Sigmoid colon (tissue), 7 donors: ENCODE measurements at places on chromosomes 13 and 19. TPM values are rescaled to one million over a fixed set of nuclear protein-coding genes. Genes with fewer than 3 reads are reported as not detected.
A peak's percentile ranks its signal among the peaks of the same experiment; 100 is the strongest.

DNA sequence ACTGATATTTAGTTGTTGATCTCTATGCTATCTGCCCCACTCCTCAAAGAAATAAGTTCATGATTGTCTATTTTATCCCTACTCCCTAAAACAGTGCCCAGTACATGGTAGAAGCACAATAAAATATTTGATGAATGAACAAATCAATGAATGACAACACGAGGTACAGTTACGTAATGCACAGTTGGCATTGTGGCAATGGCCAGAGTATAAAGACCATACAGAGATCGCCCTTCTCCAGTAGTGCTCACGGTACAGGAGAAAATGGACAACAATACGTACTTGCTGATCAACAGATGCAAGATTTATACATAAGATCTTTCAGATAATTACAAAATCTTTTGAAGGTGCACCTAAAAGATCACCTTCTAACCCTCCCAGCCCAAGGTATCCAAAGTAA, 225.4 kb downstream of the KLF12 start:
- no peak for DNase-seq
- no peaks in the 10 kb centered on the region for H3K36me3 ChIP-seq
- no peak overlapping the region for H3K4me3 ChIP-seq
- H3K4me1 ChIP-seq: peaks cover 25% of the 10 kb centered on the region

GRCh38 chr19:42279902-42280814, 11.1 kb downstream of the CIC start:
- peak overlapping the region; percentile 99 for H3K27ac ChIP-seq
- DNase-seq: peak; percentile 98
- peaks cover 71% of the 10 kb centered on the region for H3K4me1 ChIP-seq
- H3K4me3 ChIP-seq: peak overlapping the region; percentile 80
- no peaks in the 10 kb centered on the region for H3K36me3 ChIP-seq

- H3K27ac ChIP-seq: no peak overlapping the region
- H3K4me1 ChIP-seq: no peaks in the 10 kb centered on the region
- no peaks in the 10 kb centered on the region for H3K27me3 ChIP-seq
- no peaks in the 10 kb centered on the region for H3K36me3 ChIP-seq
- no peak for DNase-seq
These were observed 23.6 kb downstream of the TUBA3C start for GRCh38 chr13:19158006-19158405.

Gene MAST1
- total RNA-seq: 0.81 TPM

DNA sequence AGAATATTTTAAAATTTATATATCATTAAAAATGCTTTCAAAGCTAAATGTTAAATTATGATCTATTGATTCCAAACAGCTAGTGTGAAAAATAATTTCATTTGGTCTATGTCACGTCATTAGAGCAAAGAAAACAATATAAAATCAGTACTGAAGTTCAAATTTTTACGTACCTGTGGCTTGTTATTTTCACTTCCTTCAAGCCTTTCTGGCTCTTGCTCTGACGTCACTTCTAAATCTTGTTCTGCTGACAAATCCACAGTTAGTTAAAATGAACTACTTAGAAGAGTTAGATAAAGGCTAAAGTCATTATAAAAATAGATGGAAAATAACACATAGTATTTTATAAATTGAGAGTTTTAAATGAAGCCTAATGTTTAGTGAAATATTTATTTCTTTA, 147.7 kb upstream of the TUBA3C start:
- H3K36me3 ChIP-seq: no peaks in the 10 kb centered on the region
- DNase-seq: no peak
- H3K27me3 ChIP-seq: no peaks in the 10 kb centered on the region
- H3K4me1 ChIP-seq: no peaks in the 10 kb centered on the region
- H3K4me3 ChIP-seq: no peak overlapping the region

DNA sequence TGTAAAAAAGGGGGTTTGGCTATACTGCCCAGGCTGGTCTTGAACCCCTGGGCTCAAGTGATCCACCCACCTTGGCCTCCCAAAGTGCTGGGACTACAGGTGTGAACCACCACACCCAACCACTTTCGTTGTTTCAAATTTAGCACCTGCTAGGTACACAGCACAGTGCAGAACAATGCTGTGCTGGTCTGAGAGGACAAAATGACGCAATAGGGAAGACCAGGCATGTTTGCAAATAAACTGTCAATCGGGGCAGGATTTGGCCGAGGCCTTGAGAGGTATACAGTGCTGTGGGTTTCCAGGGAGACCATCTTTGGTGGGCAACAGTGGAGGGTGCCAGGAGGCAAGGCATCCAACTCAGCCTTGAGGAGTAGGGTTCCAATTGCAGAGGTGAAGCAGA, 37.0 kb downstream of the ATP12A start:
- H3K36me3 ChIP-seq: no peaks in the 10 kb centered on the region
- no peak overlapping the region for H3K4me3 ChIP-seq
- no peak overlapping the region for H3K27ac ChIP-seq
- DNase-seq: no peak
- no peaks in the 10 kb centered on the region for H3K27me3 ChIP-seq

GRCh38 chr13:91889641-91890040, 491.2 kb downstream of the GPC5 start:
- no peaks in the 10 kb centered on the region for H3K36me3 ChIP-seq
- H3K4me3 ChIP-seq: no peak overlapping the region
- H3K27ac ChIP-seq: no peak overlapping the region
- H3K27me3 ChIP-seq: no peaks in the 10 kb centered on the region

- peak; percentile 90 for DNase-seq
- no peak overlapping the region for H3K27ac ChIP-seq
- peaks cover 10% of the 10 kb centered on the region for H3K4me1 ChIP-seq
- H3K27me3 ChIP-seq: no peaks in the 10 kb centered on the region
These were observed 19.0 kb downstream of the MRPS12 start for GRCh38 chr19:38949580-38950367.

DNA sequence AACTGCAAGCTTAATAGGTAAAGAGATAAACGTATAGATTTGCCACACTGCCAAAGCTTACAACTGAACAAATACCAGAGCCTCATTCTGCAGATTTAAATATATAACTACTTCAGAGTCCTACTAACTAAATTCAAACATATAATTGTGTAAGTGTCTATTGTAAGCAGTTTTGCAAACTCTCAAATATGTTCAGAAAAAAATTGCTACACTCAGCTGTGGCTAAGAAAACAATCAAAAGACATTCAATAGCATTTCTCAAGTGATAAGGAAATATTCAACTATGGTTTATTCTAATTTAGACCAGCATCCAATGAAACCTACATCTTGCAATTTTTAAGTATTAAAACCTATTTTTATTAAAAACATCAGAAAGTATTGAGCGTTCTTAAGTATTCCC, 202.4 kb downstream of the KCTD12 start:
- no peaks in the 10 kb centered on the region for H3K36me3 ChIP-seq
- no peak for DNase-seq
- H3K27ac ChIP-seq: peak overlapping the region; percentile 47
- H3K4me3 ChIP-seq: no peak overlapping the region
- H3K4me1 ChIP-seq: peaks cover 24% of the 10 kb centered on the region

- H3K27ac ChIP-seq: peak overlapping the region; percentile 87
- H3K27me3 ChIP-seq: no peaks in the 10 kb centered on the region
- no peak for DNase-seq
These were observed 335 bp upstream of the ZNF607 start for GRCh38 chr19:37719927-37720265.

DNA sequence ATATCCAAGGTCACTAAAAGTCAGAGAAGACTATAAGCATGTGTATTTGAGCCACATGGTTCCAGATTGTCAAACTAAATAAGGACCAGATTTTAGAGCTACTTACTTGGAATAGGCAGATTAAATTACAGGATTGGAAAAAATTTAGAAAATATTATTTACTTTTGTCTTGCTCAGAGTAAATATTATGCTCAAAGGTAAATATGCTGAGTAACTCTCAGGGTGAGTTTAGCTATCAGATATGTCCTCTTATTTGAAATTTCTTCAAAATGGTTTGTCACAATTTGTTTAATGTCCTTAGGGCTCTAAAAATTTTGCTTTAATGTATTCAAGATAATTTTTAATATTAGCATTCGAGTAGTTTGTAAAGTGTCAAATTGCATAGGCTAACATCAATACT, 2455.2 kb downstream of the PCDH9 start:
- no peak for DNase-seq
- no peaks in the 10 kb centered on the region for H3K27me3 ChIP-seq
- no peak overlapping the region for H3K27ac ChIP-seq
- H3K36me3 ChIP-seq: no peaks in the 10 kb centered on the region
- H3K4me1 ChIP-seq: no peaks in the 10 kb centered on the region
